NCI-H2081 treated with DMSO at 0.1 percent for 48 hours (cell line): ENCODE measurements at places on chromosomes 6 and 20.

DNA sequence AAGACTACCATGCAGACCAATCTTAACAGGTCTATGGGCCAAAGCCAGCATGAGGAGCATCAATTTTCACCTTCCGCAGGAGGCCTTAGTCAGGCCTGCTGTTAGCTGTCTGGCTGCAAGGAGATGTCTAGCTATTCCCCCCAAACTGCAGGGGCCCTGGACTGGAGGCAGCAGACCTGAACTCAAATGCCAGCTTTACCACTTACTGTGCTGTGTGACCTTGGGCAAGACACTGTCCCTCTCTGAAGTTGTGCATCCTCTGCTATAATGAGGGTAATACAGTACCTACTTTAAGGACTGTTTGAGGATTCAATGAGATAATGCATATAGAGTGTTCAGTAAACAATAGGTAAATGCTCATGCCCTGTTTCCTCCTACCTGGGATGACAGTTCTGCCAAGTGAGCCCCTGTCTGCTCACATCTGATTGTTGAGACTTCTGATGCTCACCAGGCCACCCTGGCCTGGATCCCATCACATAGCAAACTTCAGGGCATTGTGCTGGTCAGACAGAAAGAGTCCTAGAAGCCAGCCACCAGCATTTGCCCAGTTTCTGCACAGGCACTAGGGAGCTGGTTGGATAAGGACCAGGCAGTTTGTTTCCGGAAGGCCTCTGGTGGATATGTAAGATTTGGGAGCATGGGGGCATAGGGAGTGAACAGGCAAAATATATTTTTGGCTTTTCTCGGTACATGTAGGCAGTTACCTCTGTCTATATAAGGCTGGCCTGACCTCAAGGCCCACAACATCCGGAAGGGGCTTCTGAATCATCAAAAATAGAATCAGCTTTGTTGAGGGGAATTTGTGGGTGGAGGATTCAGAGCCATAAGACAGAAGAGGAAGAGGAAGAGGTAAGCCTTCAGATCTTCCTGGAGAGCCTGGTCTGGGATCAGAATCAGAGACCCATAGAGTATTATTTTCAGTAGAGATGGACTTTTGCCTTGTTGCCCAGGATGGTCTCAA is 2.3 kb upstream of the OCSTAMP start:
- DNase-seq, result no peak

DNA sequence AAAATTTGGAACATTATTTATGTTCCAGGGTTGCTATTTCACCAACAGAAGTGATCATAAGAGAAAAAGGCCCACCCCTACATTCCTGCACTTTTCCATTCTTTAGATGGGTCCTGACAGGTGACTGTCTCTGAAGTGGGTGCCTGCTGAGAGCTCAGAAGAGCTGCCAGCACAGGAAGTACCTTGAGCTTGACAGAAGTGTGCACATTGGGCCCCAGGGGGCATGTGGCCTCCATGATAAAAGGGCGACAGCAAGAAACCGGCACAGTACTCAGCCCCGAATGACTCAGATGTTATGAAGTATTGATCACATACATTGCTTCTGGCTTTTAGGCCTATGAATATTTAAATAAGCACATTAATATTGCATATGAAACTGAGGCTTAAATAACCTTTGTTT is 150.4 kb downstream of the PCSK2 start:
- DNase-seq, result no peak

- DNase-seq, result no peak
These were observed 15.4 kb downstream of the COQ3 start for GRCh38 chr6:99378636-99379035.

DNA sequence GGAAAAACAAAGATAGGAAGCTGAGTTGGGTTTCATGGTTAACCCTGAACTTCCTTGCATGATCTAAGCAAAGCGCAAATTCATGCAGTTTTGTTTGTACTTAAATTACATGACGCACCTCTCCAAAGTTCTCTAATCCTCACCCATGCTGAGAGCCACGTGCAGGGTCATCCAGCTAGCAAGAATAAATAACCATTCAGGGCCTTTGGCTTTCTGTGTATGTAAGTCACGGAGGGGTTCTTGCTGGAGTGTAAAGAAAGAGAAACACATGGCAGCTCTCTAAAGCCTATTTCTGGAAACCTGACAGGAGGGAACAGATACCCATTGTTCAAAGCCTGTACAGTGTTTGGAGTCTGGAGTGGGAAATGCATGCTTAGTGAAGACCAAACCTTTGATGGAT is 171.7 kb upstream of the CCN2 start:
- no peak for DNase-seq

GRCh38 chr6:113356139-113356538 is 501.0 kb upstream of the MARCKS start:
- no peak for DNase-seq

GRCh38 chr20:50798650-50799049 is 3.8 kb downstream of the BCAS4 start:
- DNase-seq, result no peak
